CD14-positive monocyte (primary cell): ENCODE measurements at places on chromosomes 2 and 18. TPM values are rescaled to one million over a fixed set of nuclear protein-coding genes. Genes with fewer than 3 reads are reported as not detected.

Gene CPO
- polyA plus RNA-seq = not detected

Gene ANKRD53
- not detected for polyA plus RNA-seq

Gene NAT8
- not detected for polyA plus RNA-seq

Gene LOXHD1
- polyA plus RNA-seq = 0.33 TPM

Gene MAP3K19
- polyA plus RNA-seq = not detected
